ENCODE measurements at places on chromosomes 3 and 15.

- no peak for DNase-seq
Observed at GRCh38 chr3:134991472-134992010, 196.5 kb downstream of the EPHB1 start.

GRCh38 chr3:133717424-133717823, 28.8 kb upstream of the TF start:
- no peak for DNase-seq

- DNase-seq = no peak
Observed at GRCh38 chr15:57503911-57504598, 87.6 kb upstream of the MYZAP start.

DNA sequence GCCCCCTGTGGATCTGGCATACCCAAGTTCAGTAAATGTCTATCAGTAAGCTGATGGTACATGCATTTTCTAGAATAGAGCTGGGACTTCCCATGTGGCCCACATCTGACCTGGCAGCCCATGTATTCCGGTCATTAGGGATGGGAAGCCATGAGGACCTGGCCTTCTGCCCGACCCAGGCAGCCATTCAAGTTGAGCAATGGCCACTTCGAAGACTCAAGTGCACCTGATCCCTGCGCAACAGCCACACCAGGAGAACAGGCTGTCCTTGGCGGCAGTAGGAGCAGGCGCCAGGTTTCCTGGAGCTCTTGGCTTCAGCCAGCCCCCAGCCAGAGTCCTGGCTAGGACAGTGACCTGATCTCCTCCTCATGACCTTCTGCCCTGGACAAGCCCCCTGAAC, 14.6 kb downstream of the HEMK1 start:
- no peak for DNase-seq

GRCh38 chr3:144415492-144415891, 443.9 kb downstream of the DIPK2A start:
- no peak for DNase-seq

DNA sequence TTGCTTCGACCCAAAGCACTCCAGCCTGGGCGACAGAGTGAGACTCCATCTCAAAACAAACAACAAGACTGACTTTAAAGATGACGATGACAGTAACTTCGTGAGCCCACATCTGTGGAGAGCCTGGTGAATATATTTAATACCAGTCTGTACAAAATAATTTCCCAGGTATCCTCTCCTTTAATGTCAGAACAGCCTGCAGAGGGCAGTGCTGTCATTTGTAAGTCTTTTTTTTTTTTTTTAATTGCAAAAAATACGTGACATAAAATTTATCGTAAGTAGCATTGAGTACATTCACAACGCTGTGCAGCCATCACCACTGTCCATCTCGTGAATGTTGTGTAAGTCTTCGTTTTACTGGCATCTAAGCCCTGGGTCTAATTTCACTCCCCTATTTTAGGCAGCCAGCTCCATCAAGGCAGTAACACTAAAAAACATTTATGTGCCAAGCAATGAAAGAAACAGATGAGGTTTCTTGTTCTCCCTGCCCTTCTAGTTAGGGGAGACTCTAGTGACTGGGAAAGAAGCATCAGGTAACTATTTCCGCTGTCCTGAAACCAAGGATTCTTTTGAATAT, 1.4 kb downstream of the HTD2 start:
- DNase-seq = no peak

DNA sequence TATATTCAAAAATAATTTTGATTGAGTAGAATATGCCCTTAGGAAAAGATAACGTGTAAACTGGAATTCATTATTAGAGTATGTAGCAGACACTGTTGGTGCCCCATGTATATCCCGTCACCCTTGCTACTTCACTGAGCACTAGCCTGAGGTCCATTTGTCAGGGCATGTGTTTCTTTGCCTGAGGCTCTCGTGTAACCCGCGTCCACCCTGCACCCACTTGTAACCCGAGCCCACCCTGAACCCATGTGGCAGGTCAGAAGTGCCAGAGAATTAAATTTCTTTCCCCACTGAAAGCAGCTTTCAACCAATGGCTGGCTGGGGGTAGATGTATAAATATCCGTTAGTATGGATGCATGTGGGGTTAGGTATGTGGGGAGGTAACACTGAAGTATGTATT, 474.2 kb upstream of the ZNF385D start:
- no peak for DNase-seq

- no peak for DNase-seq
Observed at GRCh38 chr3:71510510-71510909, 73.0 kb downstream of the FOXP1 start.

GRCh38 chr3:72579581-72580245, 268.5 kb downstream of the SHQ1 start:
- no peak for DNase-seq

GRCh38 chr3:144097163-144097562, 125.5 kb downstream of the DIPK2A start:
- DNase-seq = no peak

- DNase-seq = no peak
Observed at GRCh38 chr3:187430576-187430975, 62.4 kb downstream of the RTP4 start.

DNA sequence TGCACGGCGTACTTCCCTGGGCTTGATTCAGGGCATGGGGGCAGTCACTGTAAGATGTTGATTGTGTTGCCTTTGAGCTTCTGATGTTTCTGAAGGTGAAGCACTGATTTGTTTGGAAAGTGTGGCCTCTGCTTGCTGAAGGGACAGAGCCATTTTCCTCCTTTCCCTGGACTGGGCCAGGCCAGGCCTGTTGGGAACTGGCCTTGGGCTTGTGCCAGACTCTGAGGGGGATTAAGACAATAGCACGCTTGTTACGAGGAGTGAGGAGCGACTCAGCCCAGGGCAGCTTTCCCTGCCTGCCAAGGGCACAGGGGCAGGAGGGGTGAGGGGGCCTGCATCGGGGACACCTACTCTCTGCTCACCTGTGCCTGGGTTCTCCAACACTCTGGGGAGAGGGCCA, 42.9 kb downstream of the LINGO1 start:
- no peak for DNase-seq

- no peak for DNase-seq
Observed at GRCh38 chr3:183122257-183122932, 23.1 kb upstream of the MCCC1 start.

DNA sequence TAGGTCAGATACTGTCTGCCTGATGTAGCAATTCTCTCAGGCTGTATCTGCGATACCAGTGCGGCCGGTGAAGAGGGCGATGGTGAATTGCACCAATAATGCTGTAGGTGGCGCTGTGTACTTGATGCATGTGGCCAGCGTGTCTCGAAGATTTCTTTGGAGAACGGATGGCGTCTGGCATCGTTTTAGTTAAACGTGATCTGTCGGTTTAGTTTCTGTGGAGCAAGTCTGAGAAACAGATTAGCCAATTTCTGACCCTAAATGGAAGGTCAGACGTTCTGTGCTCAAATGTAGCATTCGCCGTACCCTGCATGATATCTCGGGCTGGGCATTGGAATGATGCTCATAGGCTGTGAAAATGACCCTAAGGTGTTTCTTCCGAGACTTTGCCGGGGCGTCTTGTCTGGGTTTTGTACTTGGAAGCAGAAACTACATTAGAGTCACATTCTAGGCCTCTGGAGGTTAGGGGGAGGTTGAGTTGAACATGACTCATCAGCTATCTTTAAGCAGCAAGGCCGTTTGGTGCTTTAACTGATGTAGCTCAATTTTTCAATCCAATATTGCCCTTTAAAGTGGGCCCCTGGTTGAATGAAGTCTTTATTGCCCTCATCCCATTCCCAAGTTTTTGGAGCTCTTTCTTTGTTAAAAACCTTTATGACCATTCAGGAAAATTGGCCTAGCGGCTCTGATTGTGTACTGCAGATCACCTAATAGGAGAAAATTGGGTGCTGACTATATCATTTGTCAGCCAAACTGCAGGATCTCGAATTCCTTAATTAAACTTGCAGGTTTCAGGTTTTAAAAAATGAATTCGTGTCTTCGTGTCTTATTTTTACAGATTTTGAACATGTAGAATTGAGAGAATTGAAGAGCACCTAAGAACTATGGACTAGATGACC, 80.0 kb downstream of the SQOR start:
- DNase-seq = no peak

- no peak for DNase-seq
Observed at GRCh38 chr3:72041511-72041910, 256.6 kb upstream of the PROK2 start.

DNA sequence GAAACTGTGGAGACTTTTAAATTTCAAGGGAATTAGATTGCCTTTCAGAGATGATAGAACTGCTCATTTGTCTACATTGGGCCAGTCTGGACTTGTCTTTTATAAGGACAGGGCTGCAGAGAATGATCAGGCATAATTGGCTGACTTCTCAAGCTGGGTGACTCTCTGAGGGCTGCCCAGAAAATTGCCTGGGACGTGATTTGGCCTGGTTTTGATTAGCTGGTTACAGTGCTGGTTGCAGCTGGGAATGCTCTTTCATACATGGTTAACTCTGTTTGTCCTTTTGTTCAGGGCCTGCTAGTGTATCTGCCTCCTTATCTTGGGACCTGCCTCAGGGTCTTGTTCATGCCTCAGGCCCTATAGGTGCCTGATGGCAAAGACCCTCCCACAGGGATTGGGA, 245.6 kb downstream of the CLSTN2 start:
- DNase-seq = no peak

DNA sequence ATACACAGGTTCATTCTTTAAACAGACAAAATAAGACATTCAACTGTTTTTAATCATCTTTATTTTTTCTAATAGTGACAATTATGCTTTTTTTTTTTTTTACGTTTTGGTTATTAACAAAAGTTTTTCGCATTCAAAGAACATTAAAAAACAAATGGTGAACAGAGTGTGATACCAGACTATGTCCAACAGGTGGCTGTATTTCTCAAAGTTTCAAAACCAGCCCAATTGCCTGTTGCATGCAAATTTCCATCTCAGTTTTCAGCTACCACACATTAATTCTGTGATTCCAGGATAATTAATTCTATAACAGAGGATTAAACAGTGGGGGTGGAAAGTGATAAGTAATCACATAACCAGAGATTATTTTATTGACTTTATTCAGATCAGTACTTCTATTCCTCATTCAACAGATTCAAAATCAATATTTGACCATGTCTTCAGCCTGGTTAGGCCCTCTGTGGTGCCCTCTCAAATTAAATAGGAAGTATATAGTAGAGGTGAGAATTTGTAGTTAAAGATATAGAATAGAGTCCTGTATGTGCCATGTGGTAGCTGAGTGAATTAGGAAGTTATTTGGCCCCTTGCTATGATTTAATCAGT, 122.2 kb upstream of the DCBLD2 start:
- no peak for DNase-seq

GRCh38 chr3:38003817-38004414, 13.3 kb downstream of the VILL start:
- no peak for DNase-seq

DNA sequence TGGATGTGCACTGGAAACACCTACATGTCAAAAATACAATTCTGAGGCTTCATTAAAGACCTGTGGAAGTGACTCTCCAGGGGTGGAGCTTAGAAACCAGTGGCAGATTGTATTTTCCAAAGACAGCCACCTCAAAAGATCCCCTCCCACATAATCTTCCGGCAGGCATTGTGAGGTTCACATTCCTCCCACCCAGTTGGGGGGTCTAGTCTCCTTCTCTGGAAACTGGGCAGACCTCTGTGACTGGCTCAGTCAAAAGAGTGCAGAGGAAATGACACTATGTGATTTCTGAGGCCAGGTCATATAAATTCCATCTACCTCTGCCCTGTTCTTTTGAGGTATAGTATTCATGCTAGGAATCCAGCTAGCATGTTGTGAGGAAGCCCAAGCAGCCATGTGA, 1.9 kb upstream of the CFAP92 start:
- DNase-seq = no peak

DNA sequence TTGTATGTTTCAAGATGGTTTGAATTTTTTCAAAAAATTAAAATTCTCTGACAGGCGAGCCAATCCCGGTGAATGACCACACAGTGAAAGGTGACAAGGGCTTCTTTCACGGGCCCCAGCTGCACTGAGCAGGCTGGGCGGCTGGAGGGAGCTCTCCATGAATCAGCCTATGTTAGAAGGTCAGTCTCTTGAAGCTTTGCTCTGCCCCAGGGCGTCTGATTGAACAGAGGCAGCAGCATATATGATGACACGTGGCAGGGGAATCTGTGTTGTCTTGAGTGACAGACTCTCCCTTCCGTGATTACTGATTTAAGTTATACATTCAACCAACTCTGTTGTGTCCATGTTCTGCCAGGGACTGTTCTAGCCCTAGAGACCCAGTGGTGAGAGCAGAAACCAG, 51.5 kb downstream of the ISG20 start:
- no peak for DNase-seq

- DNase-seq = no peak
Observed at GRCh38 chr15:88323976-88324740, 67.6 kb upstream of the NTRK3 start.

- no peak for DNase-seq
Observed at GRCh38 chr3:102078854-102079808, 229.8 kb downstream of the NFKBIZ start.

- no peak for DNase-seq
Observed at GRCh38 chr3:148372206-148372875, 325.4 kb upstream of the AGTR1 start.

GRCh38 chr3:15531346-15531745, 9.8 kb upstream of the COLQ start:
- no peak for DNase-seq

- no peak for DNase-seq
Observed at GRCh38 chr3:129282727-129283327, 4.2 kb downstream of the HMCES start.

- no peak for DNase-seq
Observed at GRCh38 chr3:3665961-3666640, 133.1 kb upstream of the LRRN1 start.

GRCh38 chr15:60569596-60569995, 90.7 kb upstream of the ICE2 start:
- no peak for DNase-seq

- no peak for DNase-seq
Observed at GRCh38 chr3:10232137-10232536, 16.1 kb upstream of the TATDN2 start.

DNA sequence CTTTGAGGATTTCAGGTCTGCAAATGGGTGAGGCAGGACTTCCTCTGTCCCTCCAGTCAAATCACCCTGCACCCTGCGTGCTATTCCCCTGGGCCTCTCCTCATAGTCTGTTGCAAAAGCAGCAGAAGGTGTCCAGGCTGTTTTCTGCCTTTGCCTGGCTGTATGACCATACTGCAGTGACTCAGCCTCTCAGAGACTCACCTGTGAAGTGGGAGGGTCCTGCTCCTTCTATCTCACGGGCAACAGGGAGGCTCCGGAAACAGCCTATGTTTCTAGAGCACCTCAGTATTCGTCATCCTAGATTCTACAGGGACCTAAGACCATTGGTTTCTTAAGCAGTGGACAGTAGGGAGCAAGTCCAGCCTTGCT, 216.4 kb downstream of the TLE3 start:
- no peak for DNase-seq

- DNase-seq = no peak
Observed at GRCh38 chr3:64824394-64824909, 136.7 kb upstream of the ADAMTS9 start.

- DNase-seq = no peak
Observed at GRCh38 chr3:77601823-77602415, 562.0 kb downstream of the ROBO2 start.
